Airway epithelial cell (primary cell): ENCODE measurements at places on chromosomes 7 and 10. TPM values are rescaled to one million over a fixed set of nuclear protein-coding genes. Genes with fewer than 3 reads are reported as not detected.

MCM10 gene
- 9.5 and 12.6 TPM in 2 replicates for total RNA-seq

CCNY gene
- 17.3 and 27.2 TPM in 2 replicates for total RNA-seq

MRPS17 gene
- total RNA-seq: 11.1 and 16.0 TPM in 2 replicates

FAM13C gene
- total RNA-seq: 0.42 TPM in 1 of 2 replicates, not detected in the other

PDK4 gene
- total RNA-seq: 0.19 and 0.85 TPM in 2 replicates

RNF148 gene
- not detected in 2 replicates for total RNA-seq

CHST3 gene
- total RNA-seq: 19.8 and 22.4 TPM in 2 replicates

MYL10 gene
- total RNA-seq: not detected in 2 replicates

OR2A25 gene
- total RNA-seq: not detected in 2 replicates

PVRIG gene
- not detected in 2 replicates for total RNA-seq

AUTS2 gene
- 6.6 and 15.3 TPM in 2 replicates for total RNA-seq

PRSS1 gene
- not detected in 2 replicates for total RNA-seq

ACSM6 gene
- total RNA-seq: not detected in 2 replicates

PNLIP gene
- not detected in 2 replicates for total RNA-seq

ZNF503 gene
- total RNA-seq: 18.6 and 22.7 TPM in 2 replicates

PNLIPRP2 gene
- total RNA-seq: not detected in 2 replicates

CLRN3 gene
- total RNA-seq: not detected in 2 replicates

OR13A1 gene
- not detected in 2 replicates for total RNA-seq

LRRTM3 gene
- not detected in 2 replicates for total RNA-seq

SEMA3A gene
- 20.9 and 33.4 TPM in 2 replicates for total RNA-seq

GPR15LG gene
- total RNA-seq: 44.5 and 87.7 TPM in 2 replicates

PRF1 gene
- total RNA-seq: not detected in 2 replicates

ENTPD7 gene
- total RNA-seq: 11.7 and 13.8 TPM in 2 replicates

SHH gene
- under 0.01 TPM in 1 of 2 replicates, not detected in the other for total RNA-seq

HGF gene
- 0.23 and 0.49 TPM in 2 replicates for total RNA-seq

IKZF1 gene
- total RNA-seq: not detected in 2 replicates

SYNPO2L gene
- 0.07 and 0.09 TPM in 2 replicates for total RNA-seq

GJC3 gene
- not detected in 2 replicates for total RNA-seq

LRRC4 gene
- 10.4 and 12.6 TPM in 2 replicates for total RNA-seq

IFIT1 gene
- total RNA-seq: 0.14 and 0.42 TPM in 2 replicates

ZNF32 gene
- total RNA-seq: 14.5 and 22.4 TPM in 2 replicates

SH2D4B gene
- total RNA-seq: not detected in 2 replicates

LRIT1 gene
- not detected in 2 replicates for total RNA-seq

COL26A1 gene
- not detected in 2 replicates for total RNA-seq

MMD2 gene
- not detected in 2 replicates for total RNA-seq

TBC1D12 gene
- 6.7 and 8.2 TPM in 2 replicates for total RNA-seq

KIF5B gene
- total RNA-seq: 91.7 and 107 TPM in 2 replicates

FAM25C gene
- 8.0 and 9.6 TPM in 2 replicates for total RNA-seq

OPN1SW gene
- not detected in 2 replicates for total RNA-seq

ATOH7 gene
- total RNA-seq: not detected in 2 replicates

DOCK1 gene
- 33.3 and 35.8 TPM in 2 replicates for total RNA-seq
